Activated T-cell treated with anti-CD3 and anti-CD28 coated beads for 4 hours (primary cell): ENCODE measurements at places on chromosomes 11 and 22.

GRCh38 chr11:28347371-28347770, 239.2 kb downstream of the METTL15 start:
- no peak for DNase-seq

DNA sequence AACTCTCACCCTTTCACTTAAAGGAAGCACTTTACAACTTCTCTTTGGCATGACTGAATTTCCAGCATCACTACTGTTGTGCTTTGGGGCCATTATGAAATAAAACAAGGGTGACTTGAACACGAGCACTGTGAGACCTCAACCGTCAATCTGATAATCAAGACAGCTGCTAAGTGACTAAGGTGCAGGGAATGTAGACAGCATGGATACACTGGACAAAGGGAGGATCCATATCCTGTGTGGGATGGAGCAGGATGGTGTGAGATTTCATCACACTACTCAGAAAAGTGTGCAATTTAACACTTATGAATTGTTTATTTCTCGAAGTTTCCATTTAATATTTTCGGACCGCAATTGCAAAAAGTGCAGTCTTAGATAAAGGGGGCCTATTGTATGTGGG, 16.1 kb upstream of the EXPH5 start:
- DNase-seq = no peak

GRCh38 chr11:108527382-108527781, 29.2 kb upstream of the POGLUT3 start:
- no peak for DNase-seq

GRCh38 chr11:58075781-58076180, 45.0 kb downstream of the OR6Q1 start:
- no peak for DNase-seq

- DNase-seq = no peak
These were observed 107.3 kb upstream of the B3GAT1 start for GRCh38 chr11:134519390-134519750.

GRCh38 chr11:1768141-1768469, 4.4 kb upstream of the CTSD start:
- DNase-seq = no peak
